ENCODE measurements at places on chromosomes 6 and 20. TPM values are rescaled to one million over a fixed set of nuclear protein-coding genes. Genes with fewer than 3 reads are reported as not detected.

DNA sequence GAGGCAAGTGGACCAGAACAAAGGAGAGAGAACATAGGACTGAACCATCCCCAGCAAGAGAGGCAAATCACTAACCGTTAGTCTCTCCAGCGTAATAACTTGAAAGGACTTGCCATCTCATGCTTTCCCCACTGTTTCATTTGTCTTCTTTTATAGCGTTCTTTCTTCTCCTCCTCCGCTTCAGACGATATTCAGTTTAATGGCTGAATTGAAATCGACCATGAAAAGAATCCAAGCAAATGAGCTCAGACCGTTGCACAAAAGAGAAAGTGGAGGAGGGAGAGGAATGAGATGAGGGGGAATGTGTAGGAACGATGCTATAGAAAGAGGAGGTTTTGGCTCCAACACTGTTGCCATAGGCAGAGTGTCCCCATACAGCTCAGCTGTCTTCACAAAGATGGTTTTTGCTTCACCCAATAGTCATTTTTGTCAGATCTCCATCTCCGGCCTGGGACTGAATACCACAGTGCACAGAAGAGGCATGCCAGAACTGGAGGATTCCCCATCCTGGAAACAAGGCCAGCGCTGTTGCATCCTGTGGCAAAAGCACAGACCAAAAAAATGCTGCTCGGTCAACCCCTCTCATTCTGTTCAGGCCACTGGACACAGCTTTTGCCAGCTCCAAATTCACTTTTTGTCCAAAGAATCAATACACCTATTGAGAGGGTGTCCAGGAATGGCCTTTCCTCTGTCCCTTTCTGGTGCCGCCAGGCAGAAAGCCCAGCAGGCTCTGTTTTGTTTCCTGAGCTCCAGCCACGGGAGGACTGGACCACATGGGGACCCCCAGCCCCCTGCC, 176.1 kb downstream of the ID4 start:
- DNase-seq, result no peak

- no peak for DNase-seq
Measured at GRCh38 chr20:36259177-36260061, 23.1 kb downstream of the AAR2 start.

DNA sequence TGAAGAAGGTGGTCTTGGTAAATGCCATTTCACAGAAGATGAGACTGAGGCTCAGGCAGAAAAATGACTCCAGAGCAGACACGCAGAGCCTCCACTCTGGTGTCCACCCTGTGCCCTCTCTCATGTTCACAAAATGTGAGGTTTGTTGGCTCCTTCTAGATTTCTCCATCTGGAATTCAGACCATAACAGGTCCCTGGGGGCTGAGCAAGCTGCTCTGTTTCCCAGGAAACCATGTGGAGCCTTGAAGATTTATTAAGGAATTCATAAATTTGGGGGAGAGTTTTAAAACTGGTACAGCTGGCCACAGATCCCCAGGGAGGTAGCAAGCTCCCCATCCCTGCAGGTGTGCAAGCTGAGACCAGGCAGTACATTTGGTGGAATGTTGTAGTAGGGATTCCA, 38.8 kb upstream of the SIRPA start:
- DNase-seq, result no peak

- no peak for DNase-seq
Measured at GRCh38 chr20:48758206-48758820, 69.5 kb downstream of the PREX1 start.

DNA sequence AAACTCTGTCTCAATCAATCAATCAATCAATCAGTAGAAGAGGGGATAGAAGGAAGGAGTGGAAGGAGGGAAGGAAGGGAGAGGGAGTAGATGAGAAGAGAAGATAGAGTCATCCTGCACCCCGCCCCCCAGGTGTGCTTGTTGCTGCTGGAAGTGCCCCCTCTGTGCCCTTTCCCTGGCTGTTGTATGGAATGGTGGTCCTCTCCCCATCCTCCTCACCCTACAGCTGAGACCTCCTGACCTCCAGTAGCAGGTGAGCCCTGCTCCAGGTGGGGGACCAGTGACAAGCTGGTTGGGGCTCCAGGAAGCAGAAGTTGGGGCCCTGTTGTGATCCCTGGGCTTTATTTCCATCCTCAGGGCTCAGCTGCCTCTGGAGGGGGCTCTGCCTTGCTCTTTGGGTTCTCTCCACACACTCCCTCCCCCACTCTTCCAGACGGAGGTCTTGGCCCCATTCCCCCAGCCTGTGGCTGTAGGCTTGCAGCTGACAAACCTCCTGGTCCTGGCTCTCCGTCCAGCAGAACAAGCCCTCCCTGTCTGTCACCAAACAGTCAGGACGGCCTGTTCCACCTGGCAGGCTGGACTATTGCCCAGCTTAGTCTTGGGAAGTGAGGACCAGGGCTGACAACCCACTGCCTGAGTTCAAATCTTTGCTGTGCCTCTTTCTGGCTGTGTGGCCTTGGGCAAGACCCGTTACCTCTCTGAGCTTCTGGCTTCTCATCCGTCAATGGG, 26.0 kb upstream of the SCRT2 start:
- no peak for DNase-seq

DNA sequence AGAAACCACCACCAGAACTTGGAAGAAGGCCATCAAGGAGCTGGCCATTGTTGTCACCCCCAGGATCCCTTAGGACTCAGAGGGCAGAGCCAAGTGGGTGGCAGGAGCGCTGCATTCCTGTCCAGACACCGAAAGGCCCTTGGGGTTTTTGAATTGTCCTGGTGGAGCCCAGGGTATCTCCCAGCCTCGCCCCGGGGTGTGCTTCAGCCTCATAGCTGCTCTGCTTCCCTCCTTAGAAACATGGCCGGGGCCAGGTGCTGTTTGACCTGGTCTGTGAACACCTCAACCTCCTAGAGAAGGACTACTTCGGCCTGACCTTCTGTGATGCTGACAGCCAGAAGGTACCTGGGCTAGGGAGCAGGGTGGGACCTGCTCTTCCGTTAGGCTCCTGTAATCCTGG, 23.2 kb downstream of the EPB41L1 start:
- DNase-seq, result no peak

GRCh38 chr20:63102721-63103375, 96.1 kb upstream of the BHLHE23 start:
- DNase-seq, result no peak

GRCh38 chr6:56714982-56715456, 72.3 kb upstream of the DST start:
- no peak for DNase-seq

GRCh38 chr20:9294041-9294440, 220.3 kb upstream of the LAMP5 start:
- DNase-seq, result no peak

GRCh38 chr20:25848222-25848621, 151.6 kb upstream of the ZNF337 start:
- DNase-seq, result no peak

DNA sequence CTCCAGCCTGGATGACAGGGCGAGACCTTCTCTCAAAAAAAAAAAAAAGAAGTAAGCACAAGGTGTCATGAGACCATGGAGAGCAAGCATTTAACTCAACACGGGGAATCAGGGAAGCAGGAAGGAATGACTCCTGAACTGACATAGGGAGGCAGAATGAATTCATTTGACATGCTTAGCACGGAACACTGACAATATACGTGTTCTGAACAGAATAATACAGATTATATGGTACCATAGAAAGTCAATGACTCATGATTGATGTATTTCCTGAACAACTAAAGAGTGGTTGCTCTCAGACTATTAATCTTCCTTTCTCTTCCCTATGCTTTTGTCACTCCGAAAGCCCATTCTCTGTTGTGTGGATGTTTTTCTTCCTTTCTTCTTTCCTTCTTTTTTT, 20.7 kb upstream of the ASIP start:
- DNase-seq, result no peak

GRCh38 chr6:9131616-9132015, 696.3 kb upstream of the SLC35B3 start:
- DNase-seq, result no peak

- no peak for DNase-seq
Measured at GRCh38 chr6:30157581-30157980, 3.4 kb downstream of the TRIM10 start.

GRCh38 chr6:71299541-71300470, 11.2 kb downstream of the OGFRL1 start:
- DNase-seq, result no peak

GRCh38 chr20:40176098-40176841, 512.8 kb downstream of the MAFB start:
- DNase-seq, result no peak

GRCh38 chr6:34813028-34813713, 21.3 kb downstream of the BLTP3A start:
- no peak for DNase-seq

GRCh38 chr6:3285049-3285639, 26.4 kb downstream of the PSMG4 start:
- no peak for DNase-seq

DNA sequence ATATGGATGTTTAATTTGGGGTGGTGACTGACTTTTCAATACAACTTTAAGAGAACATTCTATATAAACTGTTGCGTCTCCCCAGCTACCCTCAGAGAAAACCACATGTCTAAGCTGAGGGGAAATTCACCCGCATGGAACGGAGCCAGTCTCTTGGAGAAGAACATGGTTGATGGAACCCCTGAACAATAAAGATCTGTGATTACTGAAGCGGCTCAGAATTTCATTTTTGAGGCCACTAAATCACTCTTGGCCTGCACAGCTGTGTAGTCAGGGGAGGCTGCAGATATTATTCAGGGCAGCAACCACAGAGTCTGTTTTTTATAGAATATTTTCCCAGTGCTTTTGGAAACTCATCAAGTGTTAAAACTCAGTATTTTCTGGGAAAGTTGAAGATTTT, 73.8 kb downstream of the EYA4 start:
- DNase-seq, result no peak

DNA sequence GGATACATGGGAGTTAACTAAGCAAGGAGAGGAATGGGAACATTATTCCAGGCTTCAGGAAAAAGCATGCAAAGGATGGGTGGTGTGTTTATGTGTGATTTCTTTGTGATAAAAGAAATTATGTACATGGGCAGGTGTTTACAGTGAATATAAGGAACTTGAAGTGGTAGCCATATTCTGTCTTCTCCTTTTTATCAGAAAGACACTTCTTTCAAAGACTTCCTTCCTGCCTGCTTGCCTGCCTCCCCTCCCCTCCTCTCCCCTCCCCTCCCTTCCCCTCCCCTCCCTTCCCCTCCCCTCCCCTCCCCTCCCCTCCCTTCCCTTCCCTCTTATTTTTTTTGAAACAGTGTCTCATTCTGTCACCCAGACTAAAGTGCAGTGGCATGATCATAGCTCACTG, 14.4 kb downstream of the CYB5R4 start:
- no peak for DNase-seq

DNA sequence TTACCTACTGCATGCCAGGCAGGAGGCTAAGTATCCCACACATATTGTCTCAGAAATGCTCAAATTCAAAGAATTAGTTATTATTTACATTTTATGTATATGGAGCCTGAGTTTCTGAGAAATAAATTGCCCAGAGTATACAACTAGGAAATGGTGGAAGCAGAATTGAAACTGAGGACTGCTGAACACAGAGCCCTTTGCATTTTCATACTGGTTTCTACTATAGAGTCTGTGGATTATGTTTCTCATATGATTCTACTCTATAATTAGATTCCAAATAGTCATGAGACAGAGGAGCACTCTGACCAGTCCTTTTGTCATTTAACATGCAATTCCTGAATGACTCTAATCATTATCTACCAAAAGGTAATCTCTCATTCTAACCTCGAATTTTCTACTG, 254.3 kb downstream of the LMBRD1 start:
- DNase-seq, result no peak

- no peak for DNase-seq
Measured at GRCh38 chr20:38002422-38002821, 30.8 kb downstream of the TTI1 start.

DNA sequence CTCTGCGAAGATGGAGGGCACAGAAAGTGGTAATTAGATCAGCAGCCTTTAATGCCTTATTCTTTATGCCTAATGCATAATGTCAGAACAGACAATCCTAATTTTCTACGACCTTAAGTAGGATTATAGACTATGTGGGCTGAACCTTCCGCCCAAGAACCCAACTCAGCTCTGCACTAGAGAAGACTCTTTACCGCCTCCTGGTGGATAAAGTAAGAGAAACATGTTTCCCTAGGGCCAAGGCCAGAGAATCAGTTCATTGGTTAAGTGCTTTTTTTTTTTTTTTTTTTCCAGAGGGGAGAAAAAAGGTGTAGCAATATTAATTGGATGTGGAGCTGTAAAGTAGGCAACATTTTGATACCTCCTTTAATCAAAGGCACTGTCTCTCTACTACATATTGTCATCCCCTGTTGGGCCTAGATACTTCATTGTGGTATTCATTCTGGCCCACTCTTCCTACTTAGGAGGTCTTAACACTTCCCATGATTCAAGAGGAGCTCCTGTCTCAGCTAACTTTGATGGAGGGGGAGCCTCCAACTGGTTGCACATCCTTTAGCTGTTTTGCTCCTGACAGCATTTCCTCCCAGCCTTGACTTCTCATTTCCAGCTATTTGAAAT, 124.9 kb upstream of the NRN1 start:
- no peak for DNase-seq

DNA sequence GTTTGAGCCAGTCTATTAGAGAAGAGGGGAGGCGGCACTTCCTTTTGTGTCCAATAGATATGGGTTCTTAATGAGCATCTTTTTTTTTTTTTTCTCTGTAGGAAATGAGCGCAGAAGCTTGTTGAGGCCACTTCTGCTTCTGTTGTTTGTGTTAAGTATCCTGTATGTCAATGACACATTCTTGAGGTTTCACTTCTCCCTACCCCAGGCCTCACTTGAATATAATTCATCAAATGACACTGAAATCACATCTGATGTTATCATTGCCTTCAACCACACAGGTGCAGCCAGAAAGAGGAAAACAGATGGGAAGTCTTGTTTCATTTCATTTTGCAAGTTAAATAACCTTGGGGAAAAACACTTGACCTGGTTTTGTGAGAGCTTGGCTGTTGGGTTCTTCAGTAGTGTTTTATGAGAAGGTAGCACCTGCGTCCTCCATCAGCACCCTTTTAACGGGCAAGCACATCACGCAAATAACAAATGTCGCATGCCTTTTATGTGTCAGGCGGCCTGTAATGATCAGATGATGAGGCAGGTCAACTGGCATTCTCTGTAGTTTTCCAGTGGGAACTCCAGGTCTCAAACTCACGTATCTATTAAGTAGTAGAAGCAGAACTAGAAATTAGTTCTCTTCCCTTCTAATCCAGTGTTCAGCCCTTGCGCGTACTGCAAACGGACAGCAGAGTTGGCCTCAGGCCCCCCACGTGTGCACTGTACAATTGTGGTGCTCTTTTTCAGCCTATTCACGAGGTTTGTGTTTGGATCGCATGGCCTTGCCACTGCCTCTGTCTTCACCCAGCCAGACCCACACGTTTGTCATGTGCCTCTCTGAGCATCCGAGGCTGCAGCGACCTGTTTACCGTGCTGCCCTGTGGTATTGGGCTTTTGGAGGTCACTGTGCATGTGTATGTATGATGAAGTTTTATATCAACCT, 23.5 kb downstream of the PLEKHG1 start:
- no peak for DNase-seq

- DNase-seq, result no peak
Measured at GRCh38 chr20:57269148-57269984, 2.9 kb upstream of the BMP7 start.

Gene PDSS2
- polyA plus RNA-seq, result 20.4 TPM

Gene TTK
- 18.7 TPM for polyA plus RNA-seq

Gene TSHZ2
- polyA plus RNA-seq, result 14.2 TPM

Gene FITM2
- polyA plus RNA-seq, result 8.1 TPM

Gene LRRC73
- 1.2 TPM for polyA plus RNA-seq

Gene NKAPL
- polyA plus RNA-seq, result 3.0 TPM
